Fibroblast of mammary gland (primary cell): ENCODE measurements at places on chromosomes 2 and 18.

DNA sequence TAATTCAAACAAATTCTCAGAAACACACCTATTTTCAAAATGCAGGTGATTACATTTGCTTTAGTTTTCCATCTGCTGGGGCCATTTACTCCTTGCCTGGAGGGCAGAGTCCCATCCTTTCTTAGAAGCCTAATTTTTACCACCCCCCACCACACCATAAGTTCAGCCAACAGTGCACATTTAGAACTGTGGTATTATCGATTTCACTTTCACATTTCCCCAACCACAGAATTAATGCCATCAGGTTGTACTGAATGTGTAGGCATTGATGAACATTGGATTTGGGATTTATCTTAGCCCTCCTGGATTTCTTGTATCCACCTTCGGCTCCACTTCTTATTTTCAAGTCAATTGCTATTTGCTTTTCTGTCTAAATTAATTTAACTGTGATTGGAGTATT is 4.5 kb downstream of the SCYGR3 start:
- DNase-seq: no peak

- DNase-seq: no peak
These were observed 26.7 kb upstream of the ASB18 start for GRCh38 chr2:236290742-236291425.

DNA sequence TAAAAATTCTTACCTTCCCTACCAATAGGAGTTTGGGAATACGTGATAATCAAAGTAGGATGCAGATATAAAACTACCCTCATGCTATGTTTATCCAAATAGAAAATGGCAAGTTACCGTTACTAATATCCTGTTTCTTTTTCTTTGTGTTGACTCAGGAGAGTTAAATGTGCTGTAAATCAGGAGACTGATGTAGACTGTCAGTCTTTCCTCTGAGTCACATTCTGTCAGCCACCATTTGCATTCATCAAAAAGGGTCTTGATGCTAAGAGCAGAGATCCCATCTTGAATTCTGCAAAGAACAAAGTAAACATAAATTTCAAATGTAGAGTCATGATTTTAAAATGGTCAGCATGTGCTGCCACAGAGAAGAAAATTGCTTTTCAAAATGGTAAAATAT is 712.8 kb downstream of the SOCS6 start:
- peak; percentile 21 for DNase-seq

DNA sequence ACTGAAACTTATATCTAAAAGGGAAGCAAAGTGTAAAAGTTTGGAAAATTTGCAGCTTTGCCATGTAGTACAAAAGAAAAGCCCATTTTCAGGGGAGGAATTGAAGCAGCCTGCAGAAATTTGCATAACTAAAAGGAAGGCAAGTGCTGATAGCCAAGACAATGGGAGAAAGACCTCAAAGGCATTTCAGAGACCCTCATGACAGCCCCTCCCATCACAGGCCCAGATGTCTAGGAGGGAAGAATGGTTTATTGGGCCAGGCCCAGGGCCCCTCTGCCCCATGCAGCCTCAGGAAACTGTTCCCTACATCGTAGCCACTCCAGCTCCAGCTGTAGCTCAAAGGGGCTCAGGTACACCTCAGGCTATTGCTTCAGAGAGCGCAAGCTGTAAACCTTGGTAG is 14.4 kb upstream of the WDR75 start:
- no peak for DNase-seq

GRCh38 chr2:107591561-107592279 is 235.0 kb upstream of the RGPD4 start:
- peak; percentile 9 for DNase-seq
